Fibroblast of gingiva (primary cell): ENCODE measurements at places on chromosomes 1 and 21.

DNA sequence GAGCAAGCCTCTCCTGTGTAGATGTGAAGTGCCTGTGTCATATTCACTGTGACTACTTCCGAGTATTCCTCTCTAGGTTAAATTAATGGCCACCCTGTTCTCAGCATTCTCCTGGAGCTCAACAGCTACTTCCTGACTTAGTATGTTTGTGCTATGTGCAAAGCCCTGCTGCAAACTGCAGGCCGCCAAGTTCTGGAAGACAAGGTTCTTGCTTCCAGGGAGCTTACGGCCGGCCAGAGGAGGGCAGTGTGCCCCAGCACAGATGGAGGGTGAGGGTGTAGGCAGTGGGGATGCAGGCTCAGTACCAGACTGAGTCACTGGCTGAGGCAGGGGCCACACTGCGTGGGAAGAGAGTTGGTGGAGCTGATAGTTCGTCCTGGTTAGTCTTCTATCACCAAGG, 43.2 kb downstream of the ELK4 start:
- DNase-seq = peak; percentile 35

- no peak for DNase-seq
These were observed 145.2 kb downstream of the FOXD2 start for GRCh38 chr1:47582891-47583608.

- DNase-seq = no peak
These were observed 3.5 kb downstream of the CD48 start for GRCh38 chr1:160708118-160708517.

DNA sequence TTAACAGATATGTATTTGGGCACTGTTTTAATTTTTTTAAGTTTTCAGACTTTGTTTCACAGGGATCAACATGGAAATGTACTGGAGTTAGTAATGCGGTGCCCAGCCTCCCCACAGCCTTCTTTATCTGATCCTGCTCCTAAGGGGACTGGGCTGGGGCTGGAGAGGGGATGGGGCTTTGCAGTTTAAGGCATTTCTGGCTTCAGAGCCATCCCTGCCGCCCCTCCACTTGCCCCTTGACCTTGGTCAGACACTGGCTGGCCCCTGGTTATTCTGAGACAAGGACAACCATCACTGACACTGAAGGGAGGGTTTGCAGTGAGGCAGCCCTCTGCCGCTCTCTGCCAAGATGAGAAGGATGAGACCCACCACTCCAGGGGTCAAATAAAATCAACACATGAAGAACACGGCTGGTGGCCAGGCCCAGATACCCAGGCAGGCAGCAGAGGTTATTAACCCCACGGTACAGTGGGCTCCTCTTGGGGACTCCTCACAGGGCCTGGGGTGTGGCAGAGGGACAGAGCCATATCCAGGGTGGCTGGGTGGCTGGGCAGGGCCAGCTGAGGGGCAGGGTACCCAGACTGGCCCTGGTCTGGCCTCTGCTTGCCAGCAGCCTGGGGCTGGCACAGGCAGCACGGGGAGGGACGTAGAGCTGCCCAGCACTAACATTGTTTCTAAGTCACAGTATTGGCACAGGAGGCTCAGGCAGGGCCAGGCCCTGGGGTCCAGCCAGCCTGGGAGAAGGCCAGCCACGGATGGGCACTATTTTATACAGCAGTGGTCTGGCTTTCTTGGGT, 7.2 kb upstream of the UBE2U start:
- no peak for DNase-seq
